Mesothelial cell of epicardium (in vitro differentiated cells): ENCODE measurements at places on chromosomes 6 and 20. TPM values are rescaled to one million over a fixed set of nuclear protein-coding genes. Genes with fewer than 3 reads are reported as not detected.

- DNase-seq, result no peak
Observed at GRCh38 chr6:186340-186965, 105.8 kb upstream of the DUSP22 start.

DNA sequence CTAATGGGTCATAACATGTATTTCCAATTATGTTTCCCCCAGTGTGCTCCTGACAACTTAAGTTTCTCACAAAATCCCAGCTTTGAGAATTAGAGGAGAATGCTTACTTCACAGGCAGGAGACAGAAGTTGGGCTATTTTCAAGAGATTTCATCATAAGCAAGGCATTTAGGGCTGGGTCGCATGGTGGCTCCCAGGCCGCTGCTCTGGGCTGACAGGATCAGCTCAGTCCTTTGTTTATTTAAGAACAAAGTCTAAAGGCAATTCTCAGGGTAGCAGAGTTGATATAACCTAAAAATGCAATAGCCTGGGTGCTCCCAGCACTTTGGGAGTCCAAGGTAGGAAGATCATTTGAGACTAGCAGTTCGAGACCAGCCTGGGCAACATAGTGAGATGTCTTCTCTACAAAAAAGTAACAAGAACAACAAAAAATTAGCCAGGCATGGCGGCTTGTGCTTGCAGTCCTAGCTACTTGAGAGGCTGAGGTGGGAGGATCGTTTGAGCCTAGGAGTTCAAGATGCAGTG is 10.9 kb downstream of the FOXQ1 start:
- no peak for DNase-seq

DNA sequence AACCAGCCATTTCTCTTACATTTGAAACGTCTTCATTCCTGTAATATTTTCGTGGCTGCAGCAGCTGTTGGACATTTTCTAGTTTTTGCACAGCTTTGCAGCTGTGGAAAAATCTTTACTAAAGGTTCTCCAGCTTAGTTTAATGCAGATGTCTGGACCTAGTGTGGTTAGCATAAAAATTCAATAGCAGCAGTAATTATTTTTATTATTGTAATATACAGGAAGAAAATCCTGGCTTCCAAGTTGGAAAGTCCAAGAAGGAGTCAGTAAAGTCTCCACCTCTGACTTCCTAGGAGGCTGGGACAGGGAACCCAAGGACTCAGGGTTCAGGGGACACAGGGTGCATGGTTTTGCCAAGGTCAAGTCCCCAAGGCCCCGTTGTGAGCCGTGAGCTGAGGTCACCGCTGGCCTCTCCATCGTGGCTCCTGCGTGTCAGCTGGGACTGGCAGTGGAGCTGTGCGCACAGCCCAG is 230.6 kb downstream of the FNDC1 start:
- DNase-seq, result no peak

DNA sequence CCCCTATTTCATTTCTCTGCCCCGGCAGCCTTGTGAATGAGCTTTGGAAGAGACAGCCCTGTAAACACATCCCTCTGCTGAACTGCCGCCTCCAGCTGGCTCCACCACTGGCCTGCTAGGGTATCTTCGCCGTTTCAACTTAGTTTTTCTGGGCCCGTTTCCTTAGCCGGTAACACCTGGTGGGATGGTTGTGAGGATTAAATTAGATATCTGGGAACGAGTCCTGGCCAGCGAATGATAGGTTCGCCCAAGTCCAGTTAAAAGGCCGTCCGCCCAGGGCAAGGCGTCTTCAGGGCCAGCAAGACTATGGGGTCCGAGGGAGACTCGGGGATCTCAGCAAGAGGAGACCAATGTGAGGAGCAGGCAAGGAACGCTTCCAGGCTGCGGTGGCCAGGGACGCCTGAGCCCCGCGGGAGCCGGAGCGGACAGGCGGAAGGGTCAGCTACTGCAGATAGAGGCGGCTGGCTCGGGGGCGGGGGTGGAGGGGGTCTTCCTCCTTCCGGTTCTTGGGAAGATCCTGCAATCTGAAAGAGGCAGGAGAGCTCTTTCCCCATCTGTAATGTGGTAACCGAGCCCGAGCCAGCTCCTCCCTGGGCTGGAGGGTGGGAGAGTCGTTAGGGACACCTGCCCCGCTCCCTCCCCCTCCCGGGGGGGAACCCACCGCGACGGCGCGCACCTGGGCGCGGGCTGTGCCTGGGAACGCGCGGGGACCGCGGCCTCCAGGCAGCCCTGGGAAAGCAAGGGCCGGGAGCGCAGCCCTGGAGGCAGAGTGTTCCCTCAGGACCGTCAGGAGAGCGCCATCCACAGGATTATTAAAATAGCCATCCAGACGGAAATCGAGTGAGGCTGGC is 4.5 kb upstream of the PTCRA start:
- DNase-seq, result peak; percentile 52

The C20orf202 gene
- total RNA-seq, result 0.22 to 0.27 TPM in 2 of 3 replicates, not detected in the other

The TPD52L1 gene
- total RNA-seq, result 200 to 212 TPM (median 209 TPM) in 3 replicates

The RIMS4 gene
- total RNA-seq, result 1.3 to 2.2 TPM (median 1.6 TPM) in 3 replicates

The KHDRBS2 gene
- total RNA-seq, result 1.1 to 1.9 TPM (median 1.6 TPM) in 3 replicates

The HUS1B gene
- total RNA-seq, result 1.0 to 1.7 TPM (median 1.3 TPM) in 3 replicates
